ENCODE measurements at places on chromosomes 3 and 15.

- DNase-seq = peak; percentile 56
These were observed 216.8 kb downstream of the ERC2 start for GRCh38 chr3:56251343-56251945.

GRCh38 chr15:99438691-99439523, 126.9 kb upstream of the MEF2A start:
- no peak for DNase-seq

DNA sequence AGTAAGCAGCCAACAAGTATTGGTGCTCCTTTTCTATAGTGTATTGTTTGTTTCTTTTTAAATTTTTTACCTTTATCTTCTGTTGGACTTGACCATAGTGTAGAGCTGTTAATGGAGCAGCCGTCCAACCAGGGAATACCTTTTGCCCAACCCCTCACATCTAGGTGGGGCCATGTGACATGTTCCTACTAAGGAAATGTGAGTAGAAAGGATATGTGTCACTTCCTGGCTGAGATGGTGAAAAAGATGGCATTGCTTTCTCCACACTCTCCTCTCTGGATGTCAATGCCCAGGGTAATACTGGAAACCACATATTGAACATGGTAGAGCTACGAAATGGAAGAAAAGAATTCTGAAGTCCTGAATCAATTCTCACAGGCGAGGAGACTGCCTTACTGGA, 218.8 kb downstream of the TBL1XR1 start:
- no peak for DNase-seq

GRCh38 chr3:190058521-190059241, 62.0 kb downstream of the P3H2 start:
- DNase-seq = no peak

GRCh38 chr3:16288664-16289063, 23.7 kb downstream of the OXNAD1 start:
- no peak for DNase-seq

GRCh38 chr3:170012683-170013400, 25.0 kb upstream of the GPR160 start:
- no peak for DNase-seq

DNA sequence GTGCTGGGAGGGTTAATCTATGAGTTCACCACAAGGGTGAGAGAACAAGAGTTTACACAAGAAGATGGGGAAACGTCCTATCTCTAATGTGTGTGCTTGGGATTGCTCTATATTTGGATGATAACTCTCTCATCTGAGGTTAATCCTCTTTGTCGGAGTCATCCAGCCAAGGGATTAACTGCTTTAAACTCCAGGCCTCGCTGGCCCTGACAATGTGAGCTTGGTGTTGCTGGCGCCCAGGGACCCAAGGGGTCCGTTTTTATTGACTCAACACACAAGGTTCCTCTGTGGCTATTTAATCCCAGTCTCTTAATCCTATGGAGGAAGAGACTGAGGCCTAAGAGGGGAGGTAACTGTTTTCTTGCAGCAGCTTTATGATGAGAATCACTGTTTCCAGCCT, 14.2 kb downstream of the SV2B start:
- no peak for DNase-seq
